ENCODE measurements at places on chromosomes 7 and 10.

DNA sequence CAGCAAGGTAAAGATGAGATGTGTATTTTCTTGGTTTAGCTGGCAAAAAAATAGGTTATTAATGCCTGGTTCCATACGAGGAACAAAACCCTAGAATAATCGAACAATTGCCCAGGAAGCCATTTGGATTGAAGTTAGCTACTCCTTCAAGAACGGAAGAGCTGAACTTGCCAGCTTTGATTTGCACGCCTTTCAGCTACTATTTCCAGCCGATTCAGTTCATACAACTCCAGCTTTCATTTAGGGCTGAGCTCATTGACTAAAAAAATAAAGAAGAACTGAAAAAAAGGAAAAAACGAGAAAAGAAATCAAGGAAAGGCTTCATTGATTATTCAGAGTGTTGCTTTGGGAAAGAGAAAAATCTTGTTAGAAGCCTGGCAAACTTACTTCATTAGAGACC, 60.4 kb downstream of the PTN start:
- DNase-seq = no peak

DNA sequence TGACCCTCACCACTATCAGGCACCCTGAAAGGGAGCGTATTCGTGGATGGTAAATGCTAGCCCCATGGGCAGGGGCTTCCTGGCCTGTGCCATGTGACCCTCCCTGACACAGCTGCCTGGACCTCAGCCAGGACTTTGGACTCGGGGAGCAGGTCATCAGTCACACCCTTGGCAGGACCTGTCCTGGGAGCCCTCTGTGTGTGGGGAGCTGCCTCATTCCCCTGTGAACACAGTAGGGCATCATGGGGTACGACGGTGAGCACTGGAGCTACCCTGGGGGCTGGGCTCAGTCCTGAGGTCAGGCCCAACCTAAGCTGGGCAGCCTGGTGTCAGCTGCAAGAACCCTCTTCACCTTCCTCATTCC, 129.3 kb upstream of the FAM20C start:
- DNase-seq = no peak

DNA sequence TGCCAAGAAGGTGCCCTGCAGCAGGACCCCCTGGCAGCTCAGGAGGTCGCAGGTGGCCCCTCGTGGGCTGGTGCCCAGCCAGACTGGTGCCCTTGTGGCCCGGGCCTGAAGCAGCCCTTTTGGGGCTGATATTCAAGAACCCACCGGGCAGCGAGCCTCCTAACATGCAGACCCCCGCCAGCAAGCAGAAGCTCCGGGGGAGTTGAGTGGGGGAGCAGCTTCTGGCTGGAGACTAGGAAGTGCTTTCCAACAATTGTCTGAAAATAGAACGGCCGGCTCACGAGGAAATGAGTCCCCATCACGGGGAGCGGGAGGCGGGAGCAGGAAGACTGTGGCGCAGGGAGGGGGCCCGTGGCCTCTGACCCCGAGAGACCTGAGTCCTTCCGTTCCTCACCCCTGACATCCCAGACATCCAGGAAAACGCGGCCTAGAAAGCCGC, 9.5 kb upstream of the INTS1 start:
- peak; percentile 69 for DNase-seq

DNA sequence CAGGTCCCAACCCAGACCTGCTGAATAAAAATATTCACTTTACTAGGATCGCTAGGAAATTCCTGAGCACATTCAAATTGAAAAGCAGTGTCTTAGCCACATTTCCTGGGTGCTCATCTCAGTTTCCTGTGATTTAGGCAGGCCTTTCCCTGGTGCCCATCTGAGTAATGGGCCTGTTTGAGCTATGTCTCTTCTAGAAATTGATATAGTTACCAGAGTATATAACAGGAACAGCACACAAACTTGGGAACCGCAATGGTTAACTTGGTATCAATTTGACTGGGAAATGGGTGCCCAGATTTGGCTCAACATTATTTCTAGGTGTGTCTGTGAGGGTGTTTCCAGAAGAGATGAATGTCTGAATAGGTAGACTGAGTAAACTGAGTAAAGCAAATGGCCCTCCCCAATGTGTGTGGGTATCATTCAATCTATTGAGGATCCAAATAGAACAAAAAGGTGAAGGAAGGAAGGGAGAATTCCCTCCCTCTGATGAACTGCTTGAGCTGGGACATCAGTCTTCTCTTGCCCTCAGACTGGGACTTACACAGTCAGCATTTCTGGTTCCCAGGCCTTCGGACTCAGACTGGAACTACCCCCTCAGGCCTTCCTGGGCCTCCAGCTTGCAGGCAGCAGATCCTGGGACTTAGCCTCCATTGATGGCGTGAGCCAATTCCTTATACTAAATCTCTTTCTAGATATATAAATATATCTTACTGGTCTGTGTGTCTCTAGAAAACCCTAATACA, 99.1 kb downstream of the CCDC71L start:
- DNase-seq = no peak

DNA sequence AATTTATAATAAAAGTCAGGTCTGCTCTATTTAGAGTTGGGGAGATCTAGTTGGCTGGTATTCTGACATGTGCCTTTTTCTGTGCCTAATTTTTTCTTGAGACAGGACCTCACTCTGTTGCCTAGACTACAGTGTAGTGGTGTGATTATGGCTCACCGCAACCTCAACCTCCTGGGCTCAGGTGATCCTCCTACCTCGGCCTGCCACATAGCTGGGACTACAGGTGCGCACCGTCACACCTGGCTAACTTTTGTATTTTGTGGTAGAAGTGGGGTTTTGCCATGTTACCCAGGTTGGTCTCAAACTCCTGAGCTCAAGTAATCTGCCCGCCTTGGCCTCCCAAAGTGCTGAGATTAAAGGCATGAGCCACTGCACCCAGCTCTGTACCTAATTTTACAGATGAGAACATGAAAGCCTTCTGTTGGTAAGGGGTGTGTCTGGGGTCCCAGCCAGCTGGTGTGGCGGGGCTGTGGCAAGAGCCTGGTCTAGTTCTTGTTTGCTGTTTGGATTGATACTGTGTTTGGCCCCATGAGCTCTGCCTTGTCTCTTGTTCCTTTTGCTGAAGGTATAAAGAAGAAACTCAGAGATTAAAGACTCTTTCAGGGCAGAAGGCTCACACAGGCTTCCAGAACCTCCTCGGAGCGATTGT, 31.4 kb downstream of the POR start:
- DNase-seq = no peak

GRCh38 chr7:54960517-54960916, 58.3 kb upstream of the EGFR start:
- DNase-seq = no peak

DNA sequence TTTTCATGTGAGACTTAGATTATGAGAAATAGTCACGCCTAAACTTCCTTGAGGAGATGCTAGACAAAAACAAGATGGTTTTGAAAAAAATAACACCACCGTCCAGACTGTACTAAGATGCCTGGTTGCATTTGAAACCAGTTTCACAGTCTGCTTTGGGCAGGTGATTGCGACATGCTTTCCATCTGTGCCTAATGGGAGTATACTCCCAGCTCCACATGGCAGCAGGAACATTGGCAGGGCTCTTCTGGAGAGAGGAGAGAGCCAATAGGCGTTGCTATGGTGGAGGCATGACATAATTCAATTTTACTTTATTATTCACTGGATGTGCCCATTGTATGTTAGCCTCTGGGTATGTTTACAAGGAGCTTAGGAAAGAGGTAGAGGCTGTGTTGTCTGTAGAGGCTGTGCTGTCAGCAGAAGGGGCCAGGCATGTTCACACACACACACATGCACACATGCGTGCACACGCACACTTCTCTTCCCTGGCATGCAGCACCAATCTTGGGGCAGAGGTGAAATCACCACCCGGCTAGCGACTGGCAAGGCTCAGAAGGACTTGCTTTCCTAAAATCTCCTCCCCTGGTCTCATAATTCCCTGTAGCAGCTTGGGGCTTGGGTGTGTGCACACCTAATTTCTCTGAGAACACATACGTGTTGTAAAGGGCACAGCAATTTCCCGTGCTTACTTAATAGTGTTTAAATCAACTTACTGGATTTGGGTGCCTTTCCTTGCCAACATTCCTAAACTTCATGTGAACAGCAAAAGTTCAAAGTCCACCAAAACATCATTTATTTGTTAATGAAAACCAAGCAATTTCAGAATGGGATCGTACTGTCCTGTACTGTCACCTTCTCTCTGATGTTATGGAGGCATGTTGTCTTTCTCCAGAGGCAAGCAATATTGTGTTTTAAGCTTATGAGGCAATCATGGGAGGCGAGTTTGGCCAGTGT, 162.1 kb downstream of the TCF7L2 start:
- no peak for DNase-seq

DNA sequence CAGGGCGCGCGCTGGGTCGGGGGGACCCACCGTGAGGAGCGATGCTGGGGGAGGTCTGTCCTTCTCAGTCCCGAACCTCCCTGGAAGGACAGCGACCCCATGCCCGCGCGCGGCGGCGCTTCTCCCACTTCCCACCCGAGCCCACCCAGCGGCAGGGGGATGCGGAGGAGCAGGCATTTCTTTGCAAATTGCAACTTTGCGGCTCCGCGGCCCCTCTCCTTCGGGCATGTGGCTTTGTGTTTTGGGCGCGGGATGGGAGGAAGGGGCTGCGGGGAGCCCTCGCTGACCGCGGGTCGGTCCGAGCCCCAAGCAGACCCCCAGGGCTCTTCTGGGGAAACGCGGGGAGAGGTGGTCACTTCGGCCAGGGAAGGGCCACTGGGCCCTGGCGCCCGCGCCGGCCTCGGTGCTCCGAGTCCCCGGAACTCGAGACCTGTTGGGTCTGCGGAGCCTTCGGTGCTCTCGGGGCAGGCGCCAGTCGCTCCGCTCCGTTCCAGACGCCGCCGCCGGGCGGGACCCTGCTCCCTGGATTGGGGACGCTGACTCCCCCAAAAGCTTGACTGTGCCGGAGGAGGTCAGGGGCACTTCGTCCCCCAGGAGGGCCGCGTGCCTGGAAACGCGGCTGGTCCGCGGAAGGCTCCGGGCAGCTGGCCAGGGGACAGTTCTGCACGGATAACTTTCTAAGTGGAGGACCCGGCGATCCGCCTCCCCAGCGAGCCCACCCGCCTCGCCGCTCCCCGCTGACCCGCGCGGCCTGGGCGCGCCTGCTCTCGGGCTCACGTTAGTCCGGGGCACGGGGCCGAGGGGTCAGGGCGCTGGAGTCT, 164.2 kb upstream of the DPP6 start:
- DNase-seq = no peak

DNA sequence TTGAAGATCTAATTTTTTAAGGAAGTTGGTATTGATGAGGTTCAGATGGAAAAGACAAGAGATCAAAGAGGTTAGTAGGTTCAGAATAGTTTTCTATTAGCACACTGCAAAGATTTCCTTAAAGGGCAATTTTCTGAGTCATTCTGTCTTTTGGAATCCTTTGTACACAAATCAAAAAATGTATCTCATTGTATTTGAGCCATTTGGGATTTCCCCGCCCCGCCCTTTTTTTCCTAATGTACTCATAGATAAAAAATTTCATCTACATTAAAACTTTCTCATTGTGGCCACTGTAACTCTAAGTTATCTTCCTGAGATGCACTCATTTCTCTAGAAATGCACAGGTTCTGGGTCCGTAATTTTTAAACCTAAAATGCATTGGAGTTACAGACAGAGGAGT, 12.1 kb downstream of the GIMAP6 start:
- DNase-seq = peak; percentile 10

- DNase-seq = no peak
These were observed 46.4 kb downstream of the TMEM168 start for GRCh38 chr7:112743811-112744210.

DNA sequence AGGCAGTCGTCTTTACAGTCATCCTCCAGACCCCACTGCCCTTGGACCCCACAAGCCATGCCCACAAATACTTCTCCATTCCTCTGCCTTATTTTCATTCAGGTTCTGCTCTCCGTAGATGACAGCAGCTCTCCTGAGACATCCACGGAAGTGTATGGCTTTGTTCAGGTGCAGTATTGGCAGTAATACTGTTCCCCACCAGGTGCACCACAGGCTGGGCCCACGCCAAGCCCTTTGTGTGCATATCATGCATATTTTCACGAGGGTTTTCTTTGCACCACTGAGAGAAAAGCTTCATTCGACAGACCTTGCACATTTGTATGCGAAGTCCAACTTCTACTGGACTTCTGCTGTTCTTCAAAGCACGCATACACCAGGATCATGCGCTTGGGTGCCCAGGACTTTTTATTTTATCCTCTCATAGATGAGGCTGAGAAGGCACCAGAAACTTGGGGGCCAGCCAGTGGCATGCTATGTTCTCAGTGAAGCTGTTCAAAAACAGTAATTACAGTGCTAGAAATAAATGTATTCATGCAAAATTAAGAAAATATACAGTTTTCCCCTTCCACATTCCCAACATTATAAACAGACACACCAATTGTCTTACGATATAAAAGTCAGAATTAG, 37.8 kb upstream of the PITRM1 start:
- DNase-seq = no peak

DNA sequence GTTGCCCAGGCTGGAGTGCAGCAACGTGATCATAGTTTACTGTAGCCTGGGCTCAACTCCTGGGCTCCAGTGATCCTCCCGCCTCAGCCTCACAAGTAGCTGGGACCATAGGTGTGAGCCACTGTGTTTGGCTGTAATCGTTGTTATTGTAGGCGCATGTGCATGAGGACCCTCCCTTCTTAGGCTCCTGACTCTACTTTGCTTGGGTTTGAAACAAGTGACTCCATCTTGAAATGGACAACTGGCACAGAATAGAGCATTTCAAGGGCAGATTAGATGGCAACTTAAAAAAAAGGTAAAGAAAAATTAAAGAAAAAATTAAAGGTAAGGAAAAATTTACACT, 15.4 kb upstream of the GIMAP8 start:
- DNase-seq = no peak

DNA sequence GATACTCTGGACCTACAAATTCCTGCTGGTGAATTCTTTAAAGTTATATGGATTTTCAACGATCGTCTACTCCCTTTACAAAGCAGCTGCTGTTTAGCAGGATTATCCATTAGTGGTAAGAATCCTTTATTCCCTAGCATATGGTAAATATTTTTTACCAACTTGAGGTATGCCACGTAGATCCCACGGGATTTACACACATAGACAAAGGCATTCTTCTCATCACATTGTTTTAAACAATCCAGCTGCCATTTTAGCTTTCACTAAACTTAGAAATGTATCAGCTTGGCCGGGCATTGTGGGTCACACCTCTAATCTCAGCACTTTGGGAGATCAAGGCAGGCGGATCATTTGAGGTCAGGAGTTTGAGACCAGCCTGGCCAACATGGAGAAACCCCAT, 148.0 kb upstream of the SH2B2 start:
- no peak for DNase-seq

DNA sequence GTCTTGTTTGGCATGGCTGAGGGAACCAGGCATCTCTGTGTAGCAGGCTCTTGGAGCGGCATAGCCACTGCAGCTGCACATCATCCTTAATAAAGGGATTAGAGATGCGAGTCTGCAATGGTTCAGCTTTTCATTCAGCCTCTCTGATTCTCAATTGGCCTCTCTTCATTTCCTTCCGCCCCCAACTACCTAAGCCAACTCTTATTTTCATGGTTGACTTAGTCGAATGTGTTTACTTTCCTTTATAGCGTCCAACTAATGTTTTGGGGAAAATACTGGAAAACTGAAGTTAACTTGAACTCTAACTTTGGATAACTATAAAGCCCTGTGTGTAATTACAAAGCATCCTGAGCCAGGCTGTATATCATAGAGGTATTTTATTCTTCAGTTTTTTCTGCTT, 202.2 kb upstream of the KIAA1217 start:
- no peak for DNase-seq

Data from inflammatory macrophage treated with lipopolysaccharide for 1 hour (primary cell).